ENCODE measurements at places on chromosomes 11 and 22. TPM values are rescaled to one million over a fixed set of nuclear protein-coding genes. Genes with fewer than 3 reads are reported as not detected.

GRCh38 chr11:113392236-113392921 is 4.8 kb downstream of the ANKK1 start:
- peaks cover 6% of the 10 kb centered on the region for H3K4me1 ChIP-seq
- H3K36me3 ChIP-seq = no peaks in the 10 kb centered on the region
- peaks cover 6% of the 10 kb centered on the region for H3K27me3 ChIP-seq
- H3K27ac ChIP-seq = no peak overlapping the region
- no peak overlapping the region for H3K4me3 ChIP-seq

- H3K36me3 ChIP-seq = no peaks in the 10 kb centered on the region
- no peak overlapping the region for H3K4me3 ChIP-seq
- no peaks in the 10 kb centered on the region for H3K4me1 ChIP-seq
- DNase-seq = no peak
- no peak overlapping the region for H3K27ac ChIP-seq
Observed at GRCh38 chr11:16157327-16157726, 199.0 kb downstream of the SOX6 start.

GRCh38 chr11:119912229-119912628 is 183.2 kb upstream of the NECTIN1 start:
- H3K36me3 ChIP-seq = no peaks in the 10 kb centered on the region
- H3K27ac ChIP-seq = no peak overlapping the region
- no peak for DNase-seq

The MUC6 gene
- not detected for total RNA-seq

GRCh38 chr22:31577711-31578110 is 81.4 kb downstream of the SFI1 start:
- H3K4me3 ChIP-seq = no peak overlapping the region
- H3K36me3 ChIP-seq = no peaks in the 10 kb centered on the region
- DNase-seq = no peak
- no peak overlapping the region for H3K27ac ChIP-seq
- H3K27me3 ChIP-seq = no peaks in the 10 kb centered on the region

The KRTAP5-1 gene
- total RNA-seq = not detected

The SULT4A1 gene
- 0.12 TPM for total RNA-seq

- H3K4me1 ChIP-seq = no peaks in the 10 kb centered on the region
- no peak overlapping the region for H3K4me3 ChIP-seq
- H3K36me3 ChIP-seq = no peaks in the 10 kb centered on the region
Observed at GRCh38 chr22:48889887-48890692, 937.6 kb downstream of the BRD1 start.

DNA sequence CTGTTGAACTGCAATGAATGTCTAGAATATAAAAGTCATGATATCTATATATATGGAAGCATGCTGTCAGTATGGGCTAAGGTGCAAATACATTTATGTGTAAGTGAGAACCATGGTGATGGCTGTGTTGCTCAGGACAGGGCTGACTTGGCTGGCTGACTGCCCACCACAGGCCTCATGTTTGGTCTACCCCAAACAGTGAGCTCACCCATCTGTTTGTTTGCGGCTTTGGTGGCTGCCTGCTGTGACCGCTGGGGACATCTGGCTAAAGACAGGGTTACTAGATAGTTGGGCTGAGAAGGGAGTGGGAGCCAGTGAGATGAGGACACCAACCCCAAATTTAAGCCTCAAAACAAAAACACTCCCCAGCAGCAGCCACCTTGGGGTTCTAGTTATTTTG is 6.3 kb downstream of the CD44 start:
- H3K4me1 ChIP-seq = no peaks in the 10 kb centered on the region
- H3K27ac ChIP-seq = no peak overlapping the region
- H3K27me3 ChIP-seq = no peaks in the 10 kb centered on the region

DNA sequence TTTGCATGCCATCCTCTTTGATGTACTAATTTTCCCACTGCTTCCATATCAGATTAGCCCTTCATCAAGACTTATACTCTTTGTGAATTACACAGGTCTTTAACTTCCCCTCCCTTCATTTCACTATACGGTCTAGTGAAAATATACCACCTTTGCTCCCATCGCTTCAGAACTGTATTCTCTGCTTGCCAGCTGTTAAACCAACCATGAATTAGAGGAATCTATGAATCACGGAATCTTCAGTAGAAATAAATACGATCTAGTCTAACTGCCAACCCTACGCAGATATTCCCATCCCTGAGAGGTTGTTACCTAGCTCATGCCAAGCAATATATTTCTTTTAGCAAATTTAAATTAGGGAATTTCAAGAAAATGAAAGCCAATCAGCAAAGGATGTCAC is 177.8 kb upstream of the MPPED2 start:
- no peaks in the 10 kb centered on the region for H3K27me3 ChIP-seq
- no peaks in the 10 kb centered on the region for H3K4me1 ChIP-seq
- DNase-seq = no peak
- no peak overlapping the region for H3K4me3 ChIP-seq
- no peaks in the 10 kb centered on the region for H3K36me3 ChIP-seq

DNA sequence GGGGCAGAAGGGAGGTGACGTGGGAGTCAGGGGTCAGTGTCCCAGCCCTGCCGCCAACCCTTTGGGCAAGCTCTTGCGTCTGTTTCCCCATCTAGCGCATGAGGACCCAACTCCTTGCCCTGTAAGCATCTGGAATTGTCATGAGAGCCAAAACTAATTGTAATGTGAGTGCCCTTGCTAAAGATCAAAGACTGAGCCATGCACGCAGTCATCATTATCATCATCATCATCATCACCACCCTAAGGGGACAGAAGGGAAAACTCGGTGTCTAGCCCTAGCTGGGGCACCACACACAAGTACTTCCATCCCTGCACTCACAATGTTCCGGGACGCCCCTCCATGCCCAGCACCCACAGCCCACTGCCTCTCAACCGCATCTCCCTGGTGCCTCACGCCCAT is 2.5 kb downstream of the LIF start:
- H3K27me3 ChIP-seq = no peaks in the 10 kb centered on the region
- DNase-seq = no peak
- H3K4me1 ChIP-seq = no peaks in the 10 kb centered on the region

The P2RY2 gene
- 9.5 TPM for total RNA-seq

DNA sequence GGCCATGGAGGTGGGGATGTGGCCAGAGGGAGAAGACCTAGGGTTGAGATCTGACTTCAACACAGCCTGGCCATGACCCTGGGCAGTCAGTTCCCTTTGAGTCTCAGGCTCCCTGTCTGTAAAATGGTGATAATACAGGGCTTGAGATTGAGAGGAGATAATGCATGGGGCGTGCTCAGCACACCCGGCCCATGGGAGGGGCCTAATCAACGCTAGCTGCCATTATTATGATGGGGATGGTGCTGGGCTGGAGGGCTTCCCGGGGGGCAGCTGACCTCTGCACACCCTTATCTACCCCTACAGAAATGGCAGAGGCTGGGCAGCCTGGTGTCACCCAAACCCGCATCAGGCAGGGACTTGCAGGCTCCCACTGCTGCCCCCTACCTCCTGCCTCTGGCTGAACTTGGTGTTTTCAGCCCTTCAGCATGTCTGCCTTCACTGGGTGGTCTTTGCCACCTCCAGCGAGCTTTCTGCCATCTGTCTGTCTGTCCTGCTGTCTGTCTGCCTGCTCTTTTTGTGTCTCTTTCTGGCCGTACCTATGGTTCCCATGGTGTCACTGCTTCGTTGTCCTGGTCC is 84.5 kb downstream of the CACNA1I start:
- no peak overlapping the region for H3K27ac ChIP-seq
- H3K36me3 ChIP-seq = no peaks in the 10 kb centered on the region
- no peak for DNase-seq
- H3K4me1 ChIP-seq = no peaks in the 10 kb centered on the region
- H3K27me3 ChIP-seq = no peaks in the 10 kb centered on the region
- H3K4me3 ChIP-seq = no peak overlapping the region

DNA sequence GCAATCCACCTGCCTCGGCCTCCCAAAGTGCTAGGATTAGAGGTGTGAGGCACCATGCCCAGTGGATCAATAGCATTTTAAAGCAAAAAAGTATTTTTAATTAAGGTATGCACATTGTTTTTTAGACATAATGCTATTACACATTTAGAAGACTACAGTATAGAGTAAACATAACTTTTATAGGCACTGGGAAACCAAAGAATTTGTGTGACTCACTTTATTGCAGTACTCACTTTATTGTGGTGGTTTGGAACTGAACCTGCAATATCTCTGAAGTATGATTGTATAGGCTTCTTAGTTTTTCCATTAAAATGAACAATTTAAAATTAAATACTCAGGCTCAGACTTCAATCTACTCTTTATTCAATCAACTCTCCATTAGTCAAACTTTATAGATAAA is 17.5 kb upstream of the CD3E start:
- H3K27ac ChIP-seq = no peak overlapping the region

DNA sequence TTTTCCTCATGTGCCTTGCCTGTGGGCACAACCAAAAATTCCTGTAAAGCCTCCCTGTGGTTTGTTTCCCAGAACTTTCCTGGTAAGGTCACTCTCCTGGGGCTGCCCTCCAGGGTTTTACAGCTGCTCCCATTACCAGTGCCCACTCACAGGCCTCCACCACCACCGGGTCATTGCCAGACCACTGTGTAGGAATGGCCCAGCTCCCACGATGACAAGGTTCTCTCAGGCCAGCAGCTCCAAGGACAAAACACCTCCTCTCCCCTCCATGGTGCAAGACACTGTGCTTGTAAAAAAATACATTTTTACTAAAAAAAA is 96.1 kb upstream of the AKIP1 start:
- no peak overlapping the region for H3K27ac ChIP-seq
- no peaks in the 10 kb centered on the region for H3K27me3 ChIP-seq
- H3K36me3 ChIP-seq = no peaks in the 10 kb centered on the region
- no peak for DNase-seq
- no peak overlapping the region for H3K4me3 ChIP-seq
- H3K4me1 ChIP-seq = peaks cover 29% of the 10 kb centered on the region

GRCh38 chr22:46774253-46774979 is 12.0 kb downstream of the TBC1D22A start:
- H3K27me3 ChIP-seq = no peaks in the 10 kb centered on the region
- no peak overlapping the region for H3K4me3 ChIP-seq
- H3K27ac ChIP-seq = peak overlapping the region; percentile 38
- peaks cover 64% of the 10 kb centered on the region for H3K4me1 ChIP-seq
- H3K36me3 ChIP-seq = no peaks in the 10 kb centered on the region
- DNase-seq = no peak

The PARVB gene
- total RNA-seq = 86.5 TPM

The OR51I1 gene
- total RNA-seq = not detected

The SRRD gene
- 25.0 TPM for total RNA-seq

The BAIAP2L2 gene
- not detected for total RNA-seq

DNA sequence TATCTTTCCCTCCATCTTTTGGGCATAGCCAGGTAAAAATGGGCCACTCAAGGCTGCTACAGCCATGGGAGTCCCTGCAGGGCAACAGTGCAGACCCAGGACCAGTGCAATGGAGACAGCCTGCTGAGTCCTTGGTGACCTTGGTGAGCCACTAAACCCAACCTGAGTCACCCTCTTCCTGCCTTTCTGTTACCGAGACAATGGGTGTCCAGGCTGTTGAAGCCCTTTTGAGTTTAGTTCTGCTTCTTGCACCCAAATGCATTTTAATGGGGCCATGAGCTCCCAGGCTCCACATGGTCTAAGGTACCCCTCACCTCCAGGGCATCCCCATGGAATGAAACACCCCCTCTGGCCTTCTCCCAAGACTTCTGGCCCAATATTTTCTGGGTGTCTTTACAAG is 874 bp upstream of the PLAAT4 start:
- H3K4me1 ChIP-seq = peaks cover 41% of the 10 kb centered on the region
- no peaks in the 10 kb centered on the region for H3K36me3 ChIP-seq
- DNase-seq = no peak
- H3K4me3 ChIP-seq = no peak overlapping the region
- H3K27ac ChIP-seq = no peak overlapping the region
- H3K27me3 ChIP-seq = no peaks in the 10 kb centered on the region

DNA sequence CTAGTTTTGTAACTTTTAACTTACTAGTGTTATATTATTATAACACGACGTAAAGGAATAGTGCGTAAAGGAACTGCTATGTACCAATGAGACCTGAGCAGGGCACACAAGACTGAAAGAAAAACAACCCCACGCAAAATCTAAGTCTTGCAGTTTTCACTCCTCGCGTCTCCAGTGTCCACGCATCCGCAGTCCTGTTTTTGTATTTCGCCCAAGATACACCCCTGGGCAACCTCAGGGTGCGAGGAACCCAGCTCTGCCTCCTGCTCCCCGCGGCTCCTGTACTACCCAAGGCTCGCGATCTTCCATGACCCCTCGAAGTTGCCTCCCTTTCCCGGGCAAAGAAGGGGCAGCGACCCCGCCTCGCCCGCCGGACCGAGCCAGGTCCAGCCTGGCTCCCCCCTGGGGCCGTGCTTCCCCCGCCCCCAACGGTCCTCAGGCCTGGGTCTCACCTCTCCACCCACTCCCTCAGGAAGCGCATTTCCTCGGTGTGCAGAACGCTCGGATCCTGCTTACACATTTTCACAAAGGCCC is 393 bp downstream of the ST13 start:
- no peaks in the 10 kb centered on the region for H3K4me1 ChIP-seq
- DNase-seq = no peak
- no peaks in the 10 kb centered on the region for H3K36me3 ChIP-seq

DNA sequence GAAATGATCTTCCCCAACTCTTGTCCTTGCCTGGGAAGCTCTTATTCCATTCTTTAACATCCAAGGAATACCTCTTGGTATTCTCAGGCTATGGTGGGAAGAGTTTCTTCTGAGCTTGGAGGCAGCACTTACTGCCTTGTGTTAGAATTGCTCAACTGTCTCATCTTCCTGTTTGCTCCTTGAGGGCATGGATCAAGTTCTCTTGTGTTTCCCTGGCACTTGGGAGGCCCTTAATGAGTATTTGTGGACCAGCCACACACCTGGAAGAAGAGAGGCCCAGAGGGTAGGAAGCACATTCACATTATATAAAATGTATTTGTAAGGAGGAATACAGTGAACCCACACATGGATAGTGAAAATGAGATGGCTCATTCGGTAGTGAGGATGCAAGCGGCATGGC is 3.4 kb upstream of the SORL1-AS1 start:
- H3K27me3 ChIP-seq = no peaks in the 10 kb centered on the region
- no peak overlapping the region for H3K4me3 ChIP-seq
- no peak for DNase-seq
- H3K27ac ChIP-seq = no peak overlapping the region

- peaks cover 2% of the 10 kb centered on the region for H3K4me1 ChIP-seq
- no peak overlapping the region for H3K4me3 ChIP-seq
- H3K36me3 ChIP-seq = no peaks in the 10 kb centered on the region
Observed at GRCh38 chr11:76200006-76200940, 6.0 kb downstream of the WNT11 start.

DNA sequence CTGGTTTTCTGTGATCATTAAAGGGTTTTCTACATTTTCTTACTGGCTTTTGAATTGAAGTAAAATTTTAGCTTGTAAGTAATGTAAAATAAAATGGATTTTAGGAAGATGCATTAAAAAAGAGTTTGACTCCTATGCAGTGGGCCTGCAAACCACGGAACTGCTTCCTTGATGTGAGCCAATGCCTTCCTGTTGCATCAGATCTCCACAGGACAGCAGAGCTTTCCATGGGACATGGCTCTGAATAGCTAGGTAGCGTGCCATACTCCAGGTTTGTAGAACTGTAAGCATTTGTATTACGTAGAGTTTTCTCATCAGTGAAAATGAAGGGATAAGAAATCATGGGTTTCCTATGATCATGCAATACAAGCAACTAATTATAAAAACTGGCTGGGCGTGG is 133.4 kb downstream of the SWAP70 start:
- no peaks in the 10 kb centered on the region for H3K27me3 ChIP-seq
- no peak overlapping the region for H3K27ac ChIP-seq
- DNase-seq = no peak

The CELSR1 gene
- total RNA-seq = 9.6 TPM
